Heart left ventricle (tissue), 16 donors: ENCODE measurements at places on chromosomes 16 and 17.

DNA sequence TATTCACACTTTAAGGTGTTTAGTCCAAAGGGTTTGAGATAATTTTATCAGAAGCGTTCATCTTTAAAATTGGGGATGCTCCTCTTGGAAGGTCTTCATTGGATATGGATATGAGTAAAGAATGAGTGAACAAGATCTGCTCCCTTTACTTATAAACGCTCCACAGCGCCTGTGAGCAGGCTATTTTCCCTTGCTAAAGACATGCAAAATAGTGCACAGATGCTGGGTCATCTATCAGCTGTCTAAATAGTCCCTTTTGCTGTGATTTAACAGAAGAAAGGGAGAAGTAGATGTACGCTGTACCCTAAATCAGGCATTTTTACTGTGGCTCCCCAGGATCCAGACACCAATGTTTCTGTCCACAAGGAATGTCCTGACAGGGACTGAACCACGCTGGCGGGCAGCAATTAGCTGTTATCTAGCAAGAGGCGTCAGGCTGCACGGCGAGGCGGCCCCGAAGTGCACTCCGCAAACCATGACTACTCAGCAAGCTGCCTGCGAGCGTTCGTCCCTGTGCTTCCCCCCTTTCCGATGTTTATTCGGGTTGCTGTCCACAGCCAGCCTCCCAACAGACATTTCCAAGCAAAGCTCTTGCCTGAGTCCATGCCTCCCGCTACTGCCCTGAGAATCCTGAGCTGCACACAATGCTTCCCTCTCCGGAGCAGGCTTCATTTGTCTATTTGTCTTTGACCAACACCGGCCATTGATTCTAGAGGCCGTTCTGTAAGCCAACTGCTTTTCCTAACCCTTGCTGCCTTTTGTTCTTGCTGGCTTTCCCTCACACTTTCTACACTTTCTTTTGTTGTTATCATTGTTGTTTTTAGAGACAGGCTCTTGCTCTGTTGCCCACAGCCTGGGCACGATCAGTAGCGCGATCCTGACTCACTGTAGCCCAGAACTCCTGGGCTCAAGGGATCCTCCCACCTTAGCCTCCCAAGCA, 55.7 kb upstream of the CNEP1R1 start:
- H3K27me3 ChIP-seq, result no peaks in the 10 kb centered on the region
- H3K4me1 ChIP-seq, result peaks cover 3% of the 10 kb centered on the region
- H3K36me3 ChIP-seq, result no peaks in the 10 kb centered on the region
- no peak for DNase-seq
- no peak overlapping the region for H3K4me3 ChIP-seq
- no peak overlapping the region for H3K27ac ChIP-seq

DNA sequence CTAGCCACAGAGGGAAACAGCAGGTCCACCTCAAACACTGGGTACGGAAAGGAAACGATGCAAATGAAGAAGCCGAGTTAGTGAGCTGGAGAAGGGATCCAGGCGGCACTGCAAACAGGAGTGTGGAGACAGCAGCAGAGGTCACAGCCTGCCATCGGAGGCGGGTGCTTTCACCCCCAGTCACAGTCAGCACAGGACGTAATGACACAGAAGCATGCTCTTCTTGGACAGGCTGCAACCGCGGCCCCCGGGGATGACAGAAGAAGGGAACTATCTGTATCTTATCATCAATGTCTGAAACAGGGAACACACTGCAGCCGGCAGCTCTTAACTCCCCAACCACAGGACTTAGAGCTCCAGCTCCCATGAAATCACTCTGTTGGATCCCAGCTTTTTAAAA, 16.1 kb upstream of the SLC38A8 start:
- H3K36me3 ChIP-seq, result peaks cover 99% of the 10 kb centered on the region
- no peaks in the 10 kb centered on the region for H3K27me3 ChIP-seq
- DNase-seq, result peak; percentile 52
- no peak overlapping the region for H3K27ac ChIP-seq

- no peak for DNase-seq
- H3K4me1 ChIP-seq, result no peaks in the 10 kb centered on the region
- H3K27me3 ChIP-seq, result no peaks in the 10 kb centered on the region
- no peak overlapping the region for H3K4me3 ChIP-seq
Measured at GRCh38 chr16:8607214-8607613, 14.3 kb upstream of the METTL22 start.

- DNase-seq, result no peak
- no peaks in the 10 kb centered on the region for H3K4me1 ChIP-seq
- no peaks in the 10 kb centered on the region for H3K27me3 ChIP-seq
- H3K27ac ChIP-seq, result no peak overlapping the region
Measured at GRCh38 chr16:19583665-19584300, 28.3 kb downstream of the VPS35L start.

DNA sequence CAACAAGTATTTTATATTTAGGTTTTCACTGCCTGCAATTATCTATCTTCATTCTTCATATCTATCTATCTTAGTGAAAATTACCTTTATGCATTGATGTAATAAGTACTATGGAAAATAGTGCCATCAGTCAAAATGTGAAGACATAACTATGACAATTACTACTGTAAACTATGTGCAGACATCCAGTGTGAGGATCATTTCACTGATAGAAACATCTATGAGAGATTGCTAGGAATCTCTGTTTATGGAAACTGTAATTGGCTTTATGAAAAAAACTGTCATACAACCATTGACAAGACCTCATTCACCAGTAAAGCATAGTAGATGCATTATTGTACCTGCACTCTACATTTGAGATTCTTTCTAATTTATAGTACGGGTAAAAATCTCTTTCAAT, 401.0 kb downstream of the PMP22 start:
- no peaks in the 10 kb centered on the region for H3K4me1 ChIP-seq
- H3K4me3 ChIP-seq, result no peak overlapping the region
- H3K27ac ChIP-seq, result no peak overlapping the region
- no peaks in the 10 kb centered on the region for H3K27me3 ChIP-seq

- no peak overlapping the region for H3K4me3 ChIP-seq
- peaks cover 37% of the 10 kb centered on the region for H3K36me3 ChIP-seq
- DNase-seq, result no peak
- H3K27me3 ChIP-seq, result no peaks in the 10 kb centered on the region
- no peak overlapping the region for H3K27ac ChIP-seq
- no peaks in the 10 kb centered on the region for H3K4me1 ChIP-seq
Measured at GRCh38 chr17:4018446-4018845, 54.2 kb upstream of the ATP2A3 start.

DNA sequence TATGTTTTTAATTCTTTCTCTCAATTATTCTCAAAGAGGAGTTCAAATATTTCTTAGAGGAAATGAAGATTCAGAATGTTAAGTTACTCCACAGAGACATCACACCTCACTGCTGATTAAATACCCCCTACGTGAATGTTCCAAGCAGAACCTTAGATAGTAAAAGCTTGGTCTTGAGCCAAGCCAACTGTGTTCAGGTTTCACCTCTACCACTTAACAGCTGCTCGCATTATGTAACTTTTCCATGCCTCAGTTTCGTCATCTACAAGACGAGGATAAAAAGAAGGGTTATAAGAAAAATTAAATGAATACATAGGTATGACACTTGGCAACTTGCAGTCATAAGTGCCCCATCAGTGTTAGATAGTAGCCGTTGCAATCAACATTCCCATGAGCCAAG, 356.2 kb downstream of the RBFOX1 start:
- H3K27me3 ChIP-seq, result no peaks in the 10 kb centered on the region
- H3K4me1 ChIP-seq, result no peaks in the 10 kb centered on the region
- no peak overlapping the region for H3K4me3 ChIP-seq
- H3K36me3 ChIP-seq, result no peaks in the 10 kb centered on the region
- no peak overlapping the region for H3K27ac ChIP-seq

DNA sequence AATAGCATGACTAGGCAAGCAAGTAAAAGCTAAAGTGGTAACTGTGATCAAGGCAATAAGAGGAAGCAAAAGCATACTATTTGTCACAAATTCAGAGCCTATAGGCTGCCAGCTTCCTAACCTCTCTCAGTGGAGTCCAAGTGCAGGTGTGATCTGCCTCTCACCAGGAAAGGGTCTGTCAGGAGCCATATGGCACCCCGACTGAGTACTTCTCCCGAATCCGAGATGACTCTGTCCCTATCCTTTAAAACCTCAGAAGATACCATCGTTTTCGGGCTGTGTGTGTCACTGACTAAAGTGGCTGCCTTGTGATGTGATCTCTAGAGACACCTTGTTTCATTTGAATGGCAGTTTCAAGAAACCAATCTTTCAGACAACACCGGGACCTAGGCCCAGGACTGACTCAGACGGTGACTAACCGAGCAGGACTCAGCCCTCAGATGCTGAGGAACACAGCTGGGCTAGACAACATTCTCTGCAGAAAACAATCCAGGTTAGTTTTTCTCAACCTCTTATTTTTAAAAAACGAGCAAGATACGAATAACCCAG, 63.6 kb downstream of the SMG6 start:
- H3K27me3 ChIP-seq, result no peaks in the 10 kb centered on the region
- peak overlapping the region; percentile 26 for H3K27ac ChIP-seq
- no peak overlapping the region for H3K4me3 ChIP-seq

DNA sequence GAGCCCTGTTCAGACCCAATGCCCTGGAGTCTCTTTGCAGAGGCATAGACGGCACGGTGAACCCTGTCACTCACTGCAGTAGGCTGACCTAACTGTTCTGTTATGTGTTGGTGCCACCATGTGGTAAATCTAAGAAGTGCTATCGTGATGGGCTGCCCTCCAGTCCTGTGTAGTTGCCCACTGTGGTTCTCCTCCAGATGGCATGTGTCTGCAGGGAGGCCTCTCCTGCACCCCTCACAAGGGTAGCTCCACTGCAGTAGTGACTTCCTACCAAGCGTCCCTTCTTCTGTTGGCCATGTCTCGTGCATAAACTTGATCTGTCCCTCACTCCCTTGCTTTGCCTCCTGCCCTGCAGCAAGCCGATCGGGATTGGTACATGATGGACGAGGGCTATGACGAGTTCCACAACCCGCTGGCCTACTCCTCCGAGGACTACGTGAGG, 5.8 kb downstream of the DHX38 start:
- no peak for DNase-seq
- H3K36me3 ChIP-seq, result peaks cover 56% of the 10 kb centered on the region
- no peak overlapping the region for H3K4me3 ChIP-seq
- H3K27ac ChIP-seq, result no peak overlapping the region

DNA sequence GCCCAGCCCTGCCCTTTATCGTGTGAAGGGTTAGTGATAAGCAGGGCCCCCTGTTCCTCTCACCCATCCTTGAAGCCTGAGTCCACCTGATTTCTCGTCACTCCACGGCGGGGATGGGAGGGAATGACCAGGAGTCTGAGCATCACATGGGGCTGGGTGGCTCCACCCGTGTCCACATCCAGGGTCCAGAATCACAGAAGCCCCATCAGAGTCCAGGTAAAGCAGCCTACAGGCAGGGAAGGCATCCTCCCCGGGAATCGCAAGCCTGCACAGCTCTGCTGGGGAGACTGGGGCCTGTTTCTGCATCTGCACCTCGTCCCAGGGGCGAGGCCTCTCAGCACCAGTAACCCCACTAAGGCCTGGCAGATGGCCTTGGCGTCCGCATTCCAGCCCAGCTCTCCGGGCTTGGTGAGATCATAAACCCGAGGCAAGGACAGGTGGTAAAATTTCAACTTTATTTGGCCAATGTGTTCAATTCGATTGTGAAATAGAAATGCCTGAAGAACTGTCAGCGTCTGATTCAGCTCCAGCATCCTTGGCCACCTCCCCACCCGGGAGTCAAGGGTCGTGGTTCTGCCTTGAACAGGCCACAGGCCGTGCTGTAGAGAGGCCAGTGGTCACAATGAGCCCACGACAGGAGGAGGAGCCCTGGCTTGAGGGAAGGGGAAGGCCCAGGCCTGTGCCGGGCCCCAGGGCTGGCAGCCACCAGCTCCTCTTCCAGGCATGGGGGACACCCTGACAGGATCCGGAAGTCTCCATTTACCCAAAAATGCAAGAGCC, 8.1 kb upstream of the PPP1R27 start:
- H3K27ac ChIP-seq, result no peak overlapping the region
- DNase-seq, result no peak
- peaks cover 57% of the 10 kb centered on the region for H3K36me3 ChIP-seq
- H3K4me1 ChIP-seq, result no peaks in the 10 kb centered on the region
- H3K27me3 ChIP-seq, result no peaks in the 10 kb centered on the region
- no peak overlapping the region for H3K4me3 ChIP-seq

GRCh38 chr17:77003699-77004098, 135.5 kb downstream of the MGAT5B start:
- H3K36me3 ChIP-seq, result no peaks in the 10 kb centered on the region
- no peaks in the 10 kb centered on the region for H3K4me1 ChIP-seq
- H3K27me3 ChIP-seq, result peaks cover 27% of the 10 kb centered on the region
- no peak overlapping the region for H3K4me3 ChIP-seq

DNA sequence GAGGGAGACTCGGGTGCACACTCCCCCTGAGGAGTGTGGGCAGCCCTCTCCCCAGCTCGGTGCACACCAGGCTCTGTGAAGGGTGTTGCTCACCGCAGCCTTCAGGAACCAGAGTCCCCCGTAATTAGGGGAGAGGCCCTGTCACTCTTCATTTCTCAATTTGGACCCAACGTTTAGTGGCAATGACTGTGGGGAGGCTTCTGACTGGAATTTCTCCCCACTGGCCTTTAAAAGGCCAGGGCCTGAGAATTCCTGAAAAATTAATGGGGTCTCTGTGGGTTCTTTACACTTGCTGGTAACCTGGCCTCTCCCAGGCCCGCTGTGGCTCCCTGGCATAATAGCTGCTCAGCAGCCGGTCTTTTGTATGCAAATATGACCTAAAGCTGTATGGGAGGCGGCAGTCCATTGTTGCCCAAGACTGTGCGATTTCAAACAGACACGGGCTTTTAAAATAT, 209.7 kb downstream of the MSI2 start:
- H3K27ac ChIP-seq, result no peak overlapping the region
- H3K27me3 ChIP-seq, result no peaks in the 10 kb centered on the region
- DNase-seq, result no peak
- H3K36me3 ChIP-seq, result no peaks in the 10 kb centered on the region
- no peak overlapping the region for H3K4me3 ChIP-seq

DNA sequence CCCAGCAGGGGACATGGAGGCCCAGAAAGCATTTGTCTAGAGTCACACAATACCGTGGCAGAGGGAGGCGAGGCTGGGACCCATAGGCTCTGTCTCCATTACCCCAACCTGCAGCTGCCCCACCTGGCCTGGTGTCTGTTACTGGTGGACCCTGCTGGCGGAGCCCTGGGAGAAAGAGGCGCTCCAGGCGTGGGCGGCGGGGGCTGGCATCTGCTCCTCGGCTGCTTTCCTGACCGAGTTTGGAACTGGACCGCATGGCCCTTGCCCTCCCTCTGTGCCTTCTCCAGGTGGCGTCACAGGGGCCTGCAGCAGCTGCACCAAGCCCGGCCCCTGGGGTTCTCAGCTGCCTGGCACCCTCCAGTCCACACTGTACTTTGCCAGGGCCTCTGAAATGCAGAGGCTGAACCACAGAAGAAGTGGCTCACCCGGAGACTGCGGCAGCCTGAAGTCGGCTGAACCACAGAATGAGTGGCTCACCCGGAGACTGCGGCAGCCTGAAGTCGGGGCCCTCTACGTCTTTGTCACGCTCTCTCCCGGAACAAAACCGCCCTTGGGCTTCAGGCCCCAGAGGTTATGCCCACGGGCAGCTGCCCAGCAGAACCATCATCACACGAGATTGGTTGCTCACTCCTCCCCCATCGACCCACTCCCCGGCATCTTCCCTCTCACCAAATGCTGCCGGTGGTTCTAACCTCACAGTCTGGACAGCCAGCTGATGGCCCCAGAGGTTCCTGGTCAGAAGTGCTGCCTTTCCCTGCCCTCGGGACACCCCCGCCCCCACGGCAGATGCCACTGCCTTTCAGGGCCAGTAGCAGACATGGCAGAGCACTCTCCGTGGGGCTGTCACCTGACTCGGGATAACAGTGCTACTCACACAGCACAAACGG, 20.2 kb downstream of the CBFA2T3 start:
- H3K4me1 ChIP-seq, result no peaks in the 10 kb centered on the region
- DNase-seq, result no peak
- no peak overlapping the region for H3K27ac ChIP-seq
- peaks cover 9% of the 10 kb centered on the region for H3K27me3 ChIP-seq

- DNase-seq, result no peak
- no peak overlapping the region for H3K4me3 ChIP-seq
- no peaks in the 10 kb centered on the region for H3K36me3 ChIP-seq
Measured at GRCh38 chr17:79592198-79592597, 18.7 kb downstream of the RBFOX3 start.
